ENCODE measurements at places on chromosomes 4 and X.

DNA sequence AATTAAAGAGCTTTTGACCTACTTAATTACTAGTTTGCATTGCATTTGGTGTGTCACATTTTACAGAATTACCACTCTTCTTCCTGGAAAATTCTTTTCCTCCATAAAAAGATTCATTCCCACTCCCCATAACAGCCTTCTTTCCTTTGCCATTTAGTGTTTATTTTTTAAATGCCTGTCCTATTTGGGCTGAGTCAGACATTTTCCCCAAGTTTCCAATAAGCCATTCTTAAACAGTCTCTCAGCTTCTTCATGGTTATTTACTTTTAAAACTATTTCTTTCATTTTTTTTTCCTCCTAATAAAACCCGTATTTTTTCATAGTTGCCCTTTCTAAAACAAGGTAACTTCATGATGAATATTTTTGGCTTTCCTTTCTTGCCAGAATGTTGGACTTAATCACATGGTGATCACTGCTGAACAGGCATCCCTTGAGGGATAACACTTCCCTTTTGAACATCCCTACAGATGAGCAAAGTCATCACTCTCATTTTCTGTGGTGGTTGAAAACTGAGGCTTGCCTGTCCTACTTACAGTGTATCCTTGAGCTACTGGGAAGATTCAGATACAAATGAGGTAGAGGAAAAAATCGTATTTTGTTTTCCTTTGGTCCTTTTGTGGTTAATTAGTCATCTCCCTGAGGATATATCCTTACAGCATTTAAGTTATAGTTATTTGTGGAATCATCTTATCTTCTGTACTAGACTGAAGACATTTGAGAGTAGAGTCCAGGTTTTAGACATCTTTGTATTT, 520.5 kb upstream of the NR3C2 start:
- no peak for DNase-seq

DNA sequence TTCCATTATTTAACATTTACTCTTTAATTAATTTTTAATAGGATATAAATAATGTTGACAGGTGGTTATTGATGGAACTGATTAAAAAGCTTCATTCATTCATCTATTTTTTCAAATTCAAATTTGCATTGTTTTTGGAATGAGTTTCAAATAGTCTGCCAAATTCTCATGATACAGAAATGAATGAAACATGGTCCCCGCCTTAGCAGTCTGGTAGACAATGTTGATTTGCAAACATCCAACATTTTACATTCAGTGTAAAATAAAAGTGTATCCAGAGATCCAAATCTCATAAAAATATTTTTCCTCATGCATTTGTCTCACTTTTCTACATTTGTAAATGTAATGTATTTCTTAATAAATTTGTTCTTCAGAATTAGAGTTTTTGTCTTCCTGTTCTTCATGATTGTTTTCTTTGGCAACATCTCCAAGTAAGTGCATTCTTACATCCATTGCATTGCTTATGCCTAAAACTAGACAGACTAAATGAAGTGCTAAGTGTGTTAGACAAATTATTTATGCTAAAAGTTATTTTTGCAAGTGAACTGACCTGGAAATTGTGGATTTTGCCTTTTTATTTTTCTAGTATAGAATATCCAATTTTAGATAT, 142.3 kb downstream of the PCDH18 start:
- DNase-seq = no peak

DNA sequence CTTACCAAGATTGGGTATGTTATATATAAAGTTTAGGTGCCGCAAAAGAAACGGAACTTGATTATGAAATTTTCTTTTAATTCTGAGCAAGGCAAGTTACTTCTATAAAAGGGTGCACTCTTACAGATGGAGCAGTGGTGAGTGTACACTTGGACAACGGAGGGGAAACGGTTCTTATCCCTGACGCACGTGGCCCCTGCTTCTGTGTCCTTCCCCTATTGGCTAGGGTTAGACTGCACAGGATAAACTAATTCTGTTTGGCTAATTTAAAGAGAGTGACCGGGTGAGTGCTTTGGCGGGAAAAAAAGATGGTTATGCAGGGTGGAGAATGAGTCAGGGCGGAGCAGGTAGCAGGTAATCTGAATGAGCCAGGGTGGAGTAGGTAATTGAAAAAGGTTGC, 149.5 kb downstream of the GC start:
- DNase-seq = no peak

DNA sequence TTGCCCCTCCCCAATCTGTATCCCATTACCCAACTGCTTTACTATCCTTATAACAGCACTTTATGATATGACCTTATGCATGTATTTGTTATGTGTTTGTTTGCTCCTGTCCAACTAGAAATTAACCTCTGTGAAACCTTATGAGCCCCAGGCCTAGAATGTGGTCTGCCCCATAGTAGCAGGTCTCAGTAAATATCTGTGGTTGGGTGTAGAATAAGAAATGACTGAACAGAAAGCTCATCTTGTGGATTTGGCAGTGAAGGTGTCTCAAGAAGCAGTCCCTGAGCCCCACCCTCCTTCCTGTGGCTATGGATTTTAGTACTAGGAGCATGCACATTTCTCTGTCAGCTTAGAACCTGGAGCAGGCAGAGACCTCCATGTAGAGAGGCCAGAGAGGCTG, 229.0 kb upstream of the LCORL start:
- DNase-seq = no peak
